ENCODE measurements at places on chromosomes 6 and 20.

DNA sequence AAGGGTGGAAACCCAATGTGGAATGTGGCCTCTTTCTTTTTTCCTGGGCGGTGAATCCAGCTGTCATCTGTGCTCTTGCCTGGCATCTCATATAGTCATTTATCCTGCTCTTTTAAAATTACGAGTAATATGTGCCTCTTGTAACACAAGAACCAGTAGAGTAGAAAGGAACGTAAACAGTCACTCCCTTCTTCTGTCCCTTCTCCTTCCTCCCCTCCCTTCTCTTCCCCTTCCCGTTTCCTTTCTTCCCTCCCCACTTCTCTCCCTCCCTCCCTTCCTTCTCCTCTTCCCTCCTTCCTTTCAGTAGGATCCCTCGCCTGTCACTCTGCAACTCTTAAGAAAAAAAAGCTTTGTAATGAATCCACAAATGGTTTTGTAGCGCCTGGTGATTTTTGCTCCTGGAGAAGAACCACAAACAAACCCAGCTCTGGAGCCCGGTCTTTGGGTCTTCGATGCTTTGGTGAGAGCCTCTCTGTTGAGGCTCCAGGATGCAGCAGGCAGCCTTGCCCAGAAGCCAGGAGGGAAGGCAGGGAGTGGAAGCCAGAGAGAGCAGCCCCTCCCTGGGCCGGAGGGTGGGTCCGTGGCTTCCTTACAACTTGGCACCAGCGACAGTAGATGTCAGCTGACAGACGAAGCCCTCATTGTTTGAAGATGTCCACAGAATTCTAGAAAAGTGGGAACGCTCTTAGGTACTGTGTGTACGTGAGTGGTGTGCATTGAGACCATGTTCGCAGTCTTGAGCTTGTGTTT is 15.0 kb downstream of the DUSP22 start:
- no peak for DNase-seq

GRCh38 chr20:46111028-46111835 is 6.9 kb upstream of the CD40 start:
- no peak for DNase-seq

GRCh38 chr6:20441236-20441635 is 39.6 kb downstream of the E2F3 start:
- no peak for DNase-seq

DNA sequence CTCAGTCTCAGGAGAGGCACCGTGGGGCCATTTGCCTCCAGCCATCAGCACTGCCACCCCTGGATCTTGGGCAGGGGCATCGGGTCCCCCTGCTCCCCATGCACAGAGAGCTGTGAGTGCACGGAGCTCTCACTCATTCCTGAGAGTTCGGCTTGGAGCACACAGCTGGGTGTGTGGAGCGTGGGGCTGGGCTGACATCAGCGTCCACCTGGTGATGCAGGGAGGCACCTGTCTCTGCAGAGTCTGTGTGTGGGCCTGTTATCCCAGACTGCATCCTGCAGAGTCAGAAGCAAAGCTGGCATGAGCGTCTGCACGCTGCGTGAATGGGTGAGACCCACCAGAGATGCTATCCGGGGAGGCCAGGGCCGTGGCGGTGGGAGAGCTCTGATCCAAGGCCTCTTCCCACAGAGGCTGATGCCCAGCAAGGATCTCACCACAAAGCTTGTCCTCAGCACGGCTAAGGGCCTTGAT is 248.8 kb upstream of the AFDN start:
- no peak for DNase-seq

GRCh38 chr6:24667378-24667803 is 514 bp downstream of the ACOT13 start:
- DNase-seq, result no peak

GRCh38 chr6:108741331-108741989 is 106.8 kb upstream of the ARMC2 start:
- DNase-seq, result no peak

DNA sequence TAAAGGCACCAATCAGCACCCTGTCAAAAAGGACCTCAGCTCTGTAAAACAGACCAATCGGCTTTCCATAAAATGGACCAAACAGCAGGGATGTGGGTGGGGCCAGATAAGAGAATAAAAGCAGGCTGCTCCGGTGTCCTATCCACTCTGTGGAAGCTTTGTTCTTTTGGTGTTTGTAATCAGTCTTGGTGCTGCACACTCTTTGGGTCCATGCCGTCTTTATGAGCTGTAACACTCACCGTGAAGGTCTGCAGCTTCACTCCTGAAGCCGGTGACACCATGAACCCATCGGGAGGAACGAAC is 7.3 kb upstream of the PXDC1 start:
- no peak for DNase-seq

DNA sequence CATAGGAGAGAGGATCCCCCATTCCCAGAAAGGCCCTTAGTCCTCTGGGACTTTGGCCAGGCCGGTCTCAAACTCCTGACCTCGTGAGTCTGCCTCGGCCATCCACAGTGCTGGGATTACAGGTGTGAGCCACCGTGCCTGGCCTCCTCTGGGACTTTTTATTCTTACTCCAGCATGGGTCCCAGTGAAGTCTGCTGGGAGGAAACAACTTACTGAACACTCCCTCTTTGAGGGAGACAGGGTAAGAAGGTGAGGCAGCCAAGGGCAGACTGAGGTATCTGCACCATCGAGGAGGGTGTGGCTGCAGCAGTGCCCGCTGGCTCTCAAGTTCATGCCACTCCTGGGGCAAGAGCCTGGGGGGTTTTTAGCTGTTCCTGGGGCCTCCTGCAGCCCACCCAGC is 2.4 kb downstream of the BAK1 start:
- no peak for DNase-seq

DNA sequence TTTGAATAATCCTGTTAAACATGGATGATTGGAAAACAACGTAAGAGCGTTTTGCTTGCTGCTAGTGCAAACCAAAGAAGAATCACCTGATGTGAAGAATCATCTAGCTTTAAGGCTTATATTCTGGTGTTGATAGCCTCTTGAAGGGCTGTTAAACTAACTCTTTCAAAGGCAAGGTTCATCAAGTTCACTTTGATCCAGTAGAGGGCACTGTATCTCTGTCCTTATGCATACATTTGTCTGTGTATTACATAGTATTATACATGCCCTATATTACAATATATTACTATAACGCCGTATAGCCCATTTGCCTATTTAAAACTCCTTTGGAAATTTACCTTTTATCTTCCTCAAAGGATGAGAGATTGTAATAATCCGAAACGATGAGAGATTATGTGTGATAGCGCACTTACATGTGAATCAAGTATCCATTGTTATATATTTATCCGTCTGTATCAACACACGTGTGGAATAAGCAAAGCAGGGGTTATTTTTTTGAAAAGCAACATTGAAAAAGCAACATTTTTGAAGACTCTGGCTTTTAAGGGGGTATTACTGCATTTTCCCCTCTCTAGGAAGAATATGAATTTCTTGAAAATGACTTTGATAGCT is 50.8 kb upstream of the NRN1 start:
- DNase-seq, result peak; percentile 4

DNA sequence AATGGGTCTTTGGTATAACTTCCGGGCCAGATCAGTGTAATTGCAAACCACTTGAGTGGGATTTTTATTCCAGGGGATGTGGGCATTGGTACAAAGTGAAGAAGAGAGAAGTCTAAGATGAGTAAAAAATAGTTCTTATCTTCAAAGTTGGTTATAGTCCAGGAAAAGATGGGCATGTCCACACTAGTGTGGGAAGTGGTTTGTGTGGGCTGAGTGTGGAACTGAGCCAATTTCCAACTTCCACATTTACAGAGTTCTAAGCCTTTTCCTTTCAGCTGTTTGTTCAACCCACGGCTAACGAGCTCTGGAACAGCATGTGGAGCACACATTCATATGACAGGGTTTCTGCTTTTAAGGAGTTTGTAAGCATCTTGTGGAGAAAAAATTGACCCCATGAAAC is 72.3 kb upstream of the IFNGR1 start:
- DNase-seq, result no peak

All from NCI-H1436 treated with DMSO at 0.1 percent for 48 hours (cell line).